Ovary (tissue), 10 donors: ENCODE measurements at places on chromosomes 6 and 20. TPM values are rescaled to one million over a fixed set of nuclear protein-coding genes. Genes with fewer than 3 reads are reported as not detected.

- no peak for DNase-seq
Measured at GRCh38 chr6:14957355-14958059, 288.4 kb upstream of the JARID2 start.

DNA sequence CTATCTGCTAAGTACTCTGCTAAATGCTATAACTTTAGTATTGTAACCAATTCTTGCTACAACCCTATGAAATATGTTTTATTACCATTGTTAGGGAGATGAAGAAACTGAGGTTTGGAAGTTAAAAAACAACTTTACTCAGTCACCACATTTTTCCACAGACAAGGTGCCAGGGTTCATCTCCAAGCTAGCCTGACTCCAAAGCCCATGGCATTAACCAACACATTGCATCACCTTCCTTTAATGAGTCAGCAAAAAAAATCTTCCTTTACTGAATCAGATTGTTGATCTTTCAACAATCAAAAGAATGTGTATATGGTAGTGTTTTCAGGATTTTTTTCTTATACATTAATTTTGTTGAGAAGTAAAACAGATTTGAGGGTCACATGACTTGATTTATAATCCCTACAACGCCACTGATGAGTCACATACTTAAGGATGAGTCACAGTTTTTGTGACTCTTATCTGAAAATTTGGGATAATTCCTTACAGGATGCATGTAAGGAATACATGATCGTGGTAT is 41.5 kb downstream of the MAN1A1 start:
- DNase-seq: no peak

DNA sequence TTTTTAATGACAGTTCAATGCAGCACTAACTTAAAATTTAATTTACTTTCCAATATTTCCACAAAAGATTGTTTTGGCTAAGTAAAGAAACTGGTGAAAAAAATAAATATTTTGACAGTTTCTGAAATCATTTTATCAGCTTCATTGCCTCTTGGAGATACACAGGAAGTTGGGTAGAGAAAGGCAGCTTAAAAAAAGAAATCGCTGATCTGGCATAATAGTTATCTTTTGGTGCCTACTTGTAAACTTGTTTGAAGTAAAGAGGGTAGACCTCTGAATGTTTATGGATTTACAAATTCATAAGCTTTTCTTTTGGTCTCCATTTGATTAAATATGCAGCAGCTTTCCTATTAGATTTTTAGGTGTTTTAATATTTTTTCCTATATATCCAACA is 103.4 kb downstream of the RTN4IP1 start:
- DNase-seq: no peak

MDFI gene
- total RNA-seq: 20.6 TPM

GRCh38 chr6:37558168-37558567 is 58.5 kb upstream of the CCDC167 start:
- no peak for DNase-seq

TRIM40 gene
- total RNA-seq: not detected

- DNase-seq: no peak
Measured at GRCh38 chr20:50915424-50915823, 15.8 kb downstream of the ADNP start.

DNA sequence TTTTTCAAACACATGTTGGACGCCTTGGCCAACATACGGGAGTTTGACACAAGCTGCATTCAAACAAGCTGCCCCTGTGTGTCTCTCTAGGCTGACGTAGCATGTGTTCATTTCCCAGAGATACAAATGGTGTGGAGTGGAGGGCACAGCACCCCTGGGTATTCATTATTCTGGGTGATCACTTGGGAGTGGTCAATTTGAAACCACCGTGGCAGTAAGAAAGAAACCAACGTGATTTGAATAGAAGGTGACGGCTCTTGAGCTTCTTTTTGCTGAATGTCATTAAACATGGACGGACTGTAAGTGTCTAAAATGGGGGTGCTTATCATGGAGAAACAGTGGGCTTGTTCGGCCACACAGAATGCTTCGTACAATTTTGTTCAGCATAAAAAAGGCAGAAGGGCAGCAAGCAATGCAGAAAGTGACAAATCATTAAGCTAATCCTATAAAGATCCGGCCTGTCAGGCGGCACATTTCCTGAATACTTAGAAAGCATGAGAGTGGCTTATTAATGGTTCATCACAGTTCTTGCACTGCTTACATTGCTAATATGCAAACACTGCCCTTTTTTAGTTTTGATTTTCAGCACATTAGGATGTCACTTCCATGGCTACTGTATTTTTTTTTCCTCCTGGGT is 1261.9 kb upstream of the CITED2 start:
- no peak for DNase-seq

EDN1 gene
- 3.1 TPM for total RNA-seq

DNA sequence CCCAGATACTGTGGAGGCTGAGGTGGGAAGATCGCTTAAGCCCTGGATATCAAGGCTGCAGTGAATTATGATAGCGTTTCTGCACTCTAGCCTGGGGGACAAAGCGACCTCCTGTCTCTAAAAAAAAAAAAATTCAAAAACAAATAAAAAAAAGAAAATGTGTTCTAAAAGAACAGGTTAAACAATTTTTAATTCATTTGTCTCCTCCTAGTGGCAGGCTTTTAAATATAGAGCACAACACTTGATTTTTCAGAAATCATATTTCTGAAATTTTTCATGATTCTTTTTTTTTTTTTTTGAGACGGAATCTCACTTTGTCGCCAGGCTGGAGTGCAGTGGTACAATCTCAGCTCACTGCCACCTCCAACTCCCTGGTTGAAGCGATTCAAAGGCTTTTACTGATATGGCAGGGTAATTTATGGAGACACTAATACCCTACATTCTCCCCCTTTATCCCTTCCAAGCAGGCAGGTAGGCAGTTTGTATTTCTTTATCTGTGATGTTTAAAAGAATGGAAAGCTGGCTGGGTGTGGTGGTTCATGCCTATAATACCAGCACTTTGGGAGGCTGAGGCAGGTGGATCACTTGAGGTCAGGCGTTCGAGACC is 8.7 kb upstream of the GTF3C6 start:
- no peak for DNase-seq

FOXS1 gene
- total RNA-seq: not detected

- DNase-seq: peak; percentile 52
Measured at GRCh38 chr6:30781395-30781742, 37.0 kb upstream of the IER3 start.

DNA sequence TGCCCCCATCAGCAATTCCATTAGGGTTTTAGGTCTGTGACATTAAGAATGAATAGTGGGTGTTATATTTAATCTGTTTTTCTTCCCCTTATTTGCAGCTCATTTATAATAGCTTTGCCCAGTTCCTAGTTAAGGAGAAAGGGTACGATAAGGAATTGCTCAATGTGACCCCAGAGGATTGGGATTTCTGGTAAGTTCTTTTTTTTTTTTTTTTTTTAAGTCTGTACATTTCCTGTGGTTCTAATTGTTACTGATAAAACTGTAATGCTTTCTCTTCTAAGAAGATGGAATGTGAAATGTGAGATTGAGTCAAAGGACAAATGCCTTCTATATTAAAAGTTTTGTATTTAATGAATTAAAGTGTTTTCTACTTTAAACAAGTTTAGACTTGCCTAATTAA is 5.5 kb downstream of the NT5DC1 start:
- no peak for DNase-seq

GRCh38 chr6:30685157-30686008 is 1.1 kb downstream of the PPP1R18 start:
- DNase-seq: peak; percentile 52

DNA sequence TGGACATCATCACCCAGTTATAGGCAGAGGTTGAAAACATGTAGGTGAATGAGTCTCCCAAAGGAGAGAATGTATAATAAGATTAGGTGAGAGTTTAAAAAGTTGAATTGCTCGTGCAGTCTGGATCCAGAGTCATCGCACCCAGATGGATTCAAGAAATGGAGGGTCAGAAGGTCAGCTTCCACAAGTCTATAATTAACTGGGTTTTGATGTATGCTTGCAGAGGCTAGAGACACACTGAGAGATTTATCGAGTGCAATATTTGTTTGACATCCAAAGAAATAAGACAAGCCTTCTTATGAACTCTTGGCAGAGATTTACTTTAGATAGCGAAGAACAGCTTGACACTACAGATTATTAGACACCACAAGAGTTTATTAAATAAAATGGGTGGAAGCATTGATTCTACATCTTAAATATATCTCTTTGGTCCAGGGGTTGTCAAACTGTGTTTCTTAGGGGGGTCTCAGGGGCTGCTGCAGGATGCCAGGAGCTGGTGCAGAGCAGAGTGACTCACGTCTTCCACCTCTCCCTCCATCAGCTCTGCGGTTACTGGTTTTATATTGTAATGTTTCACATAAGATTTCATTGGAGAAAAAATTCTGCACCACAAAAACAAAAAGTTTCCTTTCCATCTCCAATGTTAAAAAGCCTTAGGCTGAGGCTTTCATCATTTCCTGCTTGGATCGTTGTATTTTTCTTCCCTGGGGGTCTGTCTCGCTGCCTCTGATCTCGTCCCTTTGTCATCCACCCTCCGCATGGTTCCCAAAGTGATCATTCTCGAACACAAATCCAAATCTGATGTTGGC is 176.2 kb upstream of the AHI1 start:
- DNase-seq: no peak

DNA sequence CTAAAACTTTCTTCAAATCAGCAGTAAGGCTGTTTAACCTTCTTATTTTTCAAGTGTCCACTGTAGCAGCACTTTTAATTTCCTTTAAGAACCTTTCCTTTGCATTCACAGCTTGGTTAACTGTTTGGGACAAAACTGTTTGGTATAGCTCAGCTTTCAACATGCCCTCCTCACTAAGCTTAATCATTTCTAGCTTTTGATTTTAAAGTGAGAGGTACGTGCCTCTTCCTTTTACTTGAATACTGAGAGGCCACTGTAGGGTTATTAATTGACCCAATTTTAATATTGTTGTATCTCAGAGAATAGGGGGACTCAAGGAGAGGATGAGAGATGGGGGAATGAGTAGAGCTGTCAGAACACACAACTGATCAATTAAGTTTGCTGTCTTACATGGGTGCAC is 129.5 kb upstream of the MMS22L start:
- no peak for DNase-seq

- no peak for DNase-seq
Measured at GRCh38 chr20:53655625-53656292, 62.1 kb upstream of the ZNF217 start.

DNA sequence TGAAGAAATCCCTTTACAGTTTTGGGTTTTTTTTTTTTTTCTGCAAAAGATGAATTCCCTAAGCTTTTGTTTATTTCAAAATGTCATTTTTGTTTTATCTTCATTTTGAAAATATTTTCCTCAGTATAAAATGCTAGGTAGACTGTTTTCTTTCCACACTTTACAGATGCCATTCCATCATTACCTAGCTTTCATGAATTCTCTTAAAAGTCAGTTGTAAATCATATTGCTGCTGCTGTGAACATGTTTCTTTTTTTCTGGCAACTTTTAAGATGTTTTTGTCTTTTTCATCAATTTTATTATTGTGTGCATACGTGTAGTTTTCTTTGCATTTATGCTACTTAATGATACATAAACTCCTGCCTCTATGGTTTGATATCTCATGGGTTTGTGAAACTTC is 168.3 kb downstream of the FAXC start:
- no peak for DNase-seq

- DNase-seq: no peak
Measured at GRCh38 chr6:82205930-82206392, 41.6 kb downstream of the IBTK start.
